ENCODE measurements at places on chromosomes 4 and X.
A peak's percentile ranks its signal among the peaks of the same experiment; 100 is the strongest.

GRCh38 chr4:184309241-184310170 lies 91.8 kb upstream of the ENPP6 start:
- no peak for DNase-seq

GRCh38 chr4:168765726-168766125 lies 244.3 kb downstream of the CBR4 start:
- DNase-seq, result peak; percentile 46

DNA sequence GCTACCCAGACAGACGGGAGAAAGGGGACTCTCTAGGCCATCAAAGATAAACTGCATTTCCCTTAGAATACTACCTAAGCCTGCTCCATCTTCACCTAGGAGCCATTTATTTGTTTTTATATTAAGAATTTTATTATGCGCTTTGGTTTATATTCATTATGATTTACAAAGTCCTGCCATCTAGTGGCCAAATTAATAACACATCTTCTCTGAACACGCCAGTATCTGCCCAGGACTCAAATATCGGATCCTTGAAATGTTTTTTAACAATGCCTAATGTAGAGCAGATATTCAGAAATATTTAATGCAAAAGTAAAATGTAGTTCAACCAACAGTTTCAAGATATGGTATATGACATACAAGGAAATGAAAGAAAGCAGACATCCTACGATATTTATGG lies 20.8 kb upstream of the PRPS2 start:
- peak; percentile 3 for DNase-seq

DNA sequence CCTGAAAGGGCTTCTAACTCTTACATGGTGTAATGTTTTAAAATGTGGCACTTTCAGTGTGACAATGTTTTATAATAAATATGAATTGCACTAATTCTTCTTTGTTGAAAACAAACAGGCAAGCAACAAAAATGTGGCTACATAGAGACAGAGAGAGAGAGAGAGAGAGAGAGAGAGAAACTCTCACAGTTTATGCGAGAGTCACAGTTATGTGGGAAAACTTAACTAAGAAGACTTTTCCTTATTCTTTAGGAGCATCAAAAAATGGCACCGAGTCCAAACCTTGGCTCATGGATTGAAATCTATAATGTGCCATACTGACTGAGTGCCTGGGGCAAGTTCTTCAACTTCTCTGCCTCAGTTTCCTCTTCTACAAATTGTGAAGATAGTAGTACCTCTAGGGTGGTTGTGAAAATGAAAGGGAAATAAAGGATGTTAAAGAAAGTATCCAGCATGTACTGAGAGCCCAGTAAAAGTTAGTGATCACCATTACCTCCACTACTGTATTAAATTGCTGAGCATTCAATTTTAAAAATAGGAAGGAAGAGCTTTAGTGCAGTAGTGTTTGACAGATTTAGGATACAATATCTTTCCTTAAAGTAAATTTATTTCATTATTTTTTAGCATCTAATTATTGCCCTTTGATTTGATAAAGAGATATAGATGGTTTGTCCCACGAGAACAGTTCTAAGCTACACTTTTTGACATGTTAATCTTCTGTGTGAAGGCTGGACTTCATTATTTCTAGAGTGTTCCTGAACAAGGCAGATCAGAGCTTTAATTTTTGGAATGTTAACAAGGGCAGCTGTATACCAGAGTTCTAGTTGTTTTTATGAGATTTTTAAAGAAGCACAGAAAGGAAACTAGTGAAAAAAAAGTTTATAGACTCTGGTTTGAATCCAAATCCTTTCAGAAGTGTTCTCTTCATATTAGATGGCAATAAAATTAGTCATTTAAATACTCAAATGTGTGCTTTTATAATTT lies 187.5 kb upstream of the ANK2 start:
- no peak for DNase-seq

DNA sequence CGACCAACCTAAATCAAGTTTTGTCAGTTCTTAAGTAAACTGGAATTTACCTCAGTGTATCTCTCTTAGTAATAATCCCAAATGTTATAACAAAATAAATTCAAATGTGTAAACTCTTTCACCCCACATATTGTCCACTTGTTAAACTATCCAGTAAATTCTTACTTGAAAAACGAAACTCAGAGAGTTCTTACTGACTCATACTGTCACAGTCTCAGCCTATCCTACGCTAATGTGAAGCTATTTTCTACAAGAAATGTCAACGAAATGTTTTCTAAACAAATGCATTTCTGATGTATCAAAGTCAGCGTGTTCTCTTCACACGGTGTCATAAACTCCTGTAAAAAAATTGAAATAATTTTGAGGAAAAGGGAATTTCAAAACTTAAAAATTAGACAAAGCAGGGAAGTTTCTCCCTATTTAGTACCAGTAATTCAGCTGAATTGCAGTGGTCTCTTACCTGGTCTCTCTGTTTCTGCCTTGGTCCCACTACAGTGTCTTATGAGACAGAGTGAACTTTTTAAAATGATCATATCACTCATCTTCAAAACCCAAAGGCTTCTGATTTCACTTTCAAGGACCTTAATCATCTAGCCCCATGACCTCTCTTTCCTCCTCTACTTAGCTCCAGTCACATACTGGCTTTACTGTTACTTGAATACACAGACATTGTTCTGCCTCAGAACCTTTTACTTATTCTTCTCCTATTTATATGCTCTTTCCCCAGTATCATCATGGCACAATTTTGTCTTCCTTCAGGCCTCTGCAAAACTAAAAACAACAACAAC lies 63.3 kb downstream of the DCAF8L1 start:
- no peak for DNase-seq

GRCh38 chr4:167233685-167234315 lies 494 bp downstream of the SPOCK3 start:
- DNase-seq, result peak; percentile 23

GRCh38 chr4:87051121-87051713 lies 116.4 kb downstream of the AFF1 start:
- no peak for DNase-seq

DNA sequence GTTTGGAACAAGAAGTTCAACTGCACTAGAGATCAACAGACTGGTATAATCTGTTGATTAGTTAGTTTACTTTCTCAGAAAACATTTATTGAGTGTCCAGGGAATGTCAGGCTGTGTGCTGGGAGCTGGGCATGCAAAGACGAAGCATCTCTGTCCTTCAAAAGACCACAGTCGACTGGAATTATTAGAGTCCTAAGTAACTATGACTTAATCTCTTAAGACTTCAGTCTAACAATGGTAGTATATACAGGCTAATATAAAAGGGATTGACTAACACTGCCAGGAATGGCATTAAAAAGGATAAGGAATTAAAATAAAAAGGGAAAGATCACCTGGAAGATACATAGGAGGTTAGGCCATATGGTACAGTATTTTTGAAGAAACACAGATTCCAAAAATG lies 128.7 kb downstream of the WDFY3 start:
- no peak for DNase-seq

DNA sequence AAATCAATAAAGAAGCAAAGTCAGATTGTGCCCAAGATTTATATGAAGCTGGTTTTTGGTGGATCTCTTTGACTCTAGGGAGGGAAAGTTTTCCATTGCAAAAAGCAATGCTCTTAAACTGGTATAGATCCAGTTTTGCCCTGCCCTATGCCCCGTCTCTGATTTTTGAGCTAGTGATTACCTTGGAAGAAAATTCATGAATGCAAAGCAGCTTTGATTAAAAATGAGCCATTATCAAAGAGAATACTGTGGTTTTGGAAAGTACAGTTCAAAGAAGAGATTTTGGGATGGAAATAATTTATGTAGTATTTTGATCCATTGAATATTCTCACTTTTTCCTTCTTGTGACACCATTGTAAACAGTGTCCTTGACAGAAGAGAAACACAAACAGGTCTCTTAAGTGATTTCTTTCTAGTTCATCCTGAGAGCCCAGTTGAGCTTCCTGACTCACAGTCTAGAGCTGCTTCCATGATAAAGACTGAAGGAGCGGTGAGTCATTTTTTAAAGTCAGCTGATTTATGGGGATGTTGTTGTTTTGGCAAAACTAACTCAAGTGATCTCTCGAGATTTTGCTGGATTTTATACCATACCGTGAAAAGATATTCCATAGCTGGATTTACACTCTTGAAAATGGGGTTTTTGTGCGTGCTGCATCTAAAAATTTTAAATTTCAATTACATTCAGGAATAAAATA lies 76.7 kb downstream of the AFF1 start:
- DNase-seq, result peak; percentile 57

GRCh38 chr4:44462259-44462658 lies 13.7 kb upstream of the KCTD8 start:
- DNase-seq, result no peak

GRCh38 chr4:7861440-7861881 lies 78.2 kb downstream of the AFAP1 start:
- peak; percentile 89 for DNase-seq

DNA sequence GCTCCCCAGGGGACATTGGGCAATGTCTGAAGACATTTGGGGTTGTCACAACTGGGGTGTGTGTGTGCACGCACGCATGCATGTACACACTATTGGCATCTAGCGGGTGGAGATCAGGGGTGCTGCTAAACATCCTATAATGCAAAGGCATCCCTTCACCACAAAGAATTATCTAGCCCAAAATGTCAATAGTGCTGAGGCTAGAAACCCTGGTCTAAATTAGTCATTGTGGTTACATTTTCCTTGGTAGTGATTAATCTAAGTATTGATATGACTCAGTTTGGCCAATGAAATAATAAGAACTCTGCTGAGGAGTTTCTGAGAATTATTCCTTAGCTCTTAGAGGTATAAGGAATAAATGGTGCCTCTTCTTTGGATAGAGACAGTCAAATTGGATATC lies 200.2 kb downstream of the CLCN4 start:
- peak; percentile 4 for DNase-seq

DNA sequence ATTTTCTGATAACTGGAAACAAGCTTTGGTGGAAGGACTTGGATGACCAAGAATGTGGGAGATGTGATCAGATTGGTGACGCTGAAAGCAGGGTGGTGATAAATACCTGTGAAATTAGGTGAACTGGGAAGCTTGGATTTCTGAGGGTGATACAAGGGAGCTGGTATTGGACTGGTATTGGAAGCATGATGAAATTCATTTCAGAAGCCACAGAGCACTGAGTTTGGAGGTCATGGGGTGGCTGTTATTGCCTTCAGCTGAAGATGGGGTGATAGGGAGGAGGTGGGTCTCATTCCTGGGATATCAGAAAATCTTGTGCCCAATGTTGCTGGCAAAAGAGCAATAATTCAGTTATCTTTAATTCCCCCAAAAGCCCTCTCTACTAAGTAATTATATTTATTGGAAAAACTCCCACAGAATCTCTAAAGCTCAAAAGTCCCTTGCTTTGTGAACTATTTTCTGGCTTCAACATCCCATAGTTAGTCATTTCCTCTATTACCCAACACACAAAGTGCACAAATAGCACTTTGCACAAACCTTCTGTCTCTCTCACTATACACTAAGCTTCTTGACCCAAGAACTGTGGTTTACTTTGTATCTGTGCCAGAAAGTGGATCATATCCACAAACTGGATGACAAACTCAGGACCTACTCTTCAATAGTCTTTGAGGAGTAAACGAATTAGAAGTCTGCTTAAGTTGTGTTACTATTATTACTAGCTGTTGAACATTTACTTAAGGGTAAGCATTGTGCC lies 23.1 kb upstream of the CAMK2D start:
- peak; percentile 75 for DNase-seq

- DNase-seq, result no peak
These were observed 168.6 kb downstream of the PPP3CA start for GRCh38 chr4:101178731-101179130.

DNA sequence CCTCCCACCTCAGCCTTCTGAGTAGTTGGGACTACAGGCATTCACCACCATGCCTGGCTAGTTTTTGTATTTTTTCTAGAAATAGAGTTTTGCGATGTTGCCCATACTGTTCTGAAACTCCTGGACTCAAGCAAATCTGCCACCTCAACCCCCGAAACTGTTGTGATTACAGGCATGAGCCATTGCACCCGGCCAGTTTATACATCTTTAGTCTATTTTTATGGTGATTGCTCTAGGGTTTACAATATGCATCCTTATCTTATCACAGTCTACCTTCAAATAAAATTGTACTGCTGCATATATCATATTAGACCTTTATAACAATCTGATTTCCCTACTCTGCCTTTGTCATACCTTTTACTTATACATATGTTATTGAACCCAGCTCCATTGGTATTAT lies 56.9 kb downstream of the SOWAHB start:
- no peak for DNase-seq

GRCh38 chr4:79652232-79652631 lies 244.2 kb upstream of the GK2 start:
- DNase-seq, result peak; percentile 45

DNA sequence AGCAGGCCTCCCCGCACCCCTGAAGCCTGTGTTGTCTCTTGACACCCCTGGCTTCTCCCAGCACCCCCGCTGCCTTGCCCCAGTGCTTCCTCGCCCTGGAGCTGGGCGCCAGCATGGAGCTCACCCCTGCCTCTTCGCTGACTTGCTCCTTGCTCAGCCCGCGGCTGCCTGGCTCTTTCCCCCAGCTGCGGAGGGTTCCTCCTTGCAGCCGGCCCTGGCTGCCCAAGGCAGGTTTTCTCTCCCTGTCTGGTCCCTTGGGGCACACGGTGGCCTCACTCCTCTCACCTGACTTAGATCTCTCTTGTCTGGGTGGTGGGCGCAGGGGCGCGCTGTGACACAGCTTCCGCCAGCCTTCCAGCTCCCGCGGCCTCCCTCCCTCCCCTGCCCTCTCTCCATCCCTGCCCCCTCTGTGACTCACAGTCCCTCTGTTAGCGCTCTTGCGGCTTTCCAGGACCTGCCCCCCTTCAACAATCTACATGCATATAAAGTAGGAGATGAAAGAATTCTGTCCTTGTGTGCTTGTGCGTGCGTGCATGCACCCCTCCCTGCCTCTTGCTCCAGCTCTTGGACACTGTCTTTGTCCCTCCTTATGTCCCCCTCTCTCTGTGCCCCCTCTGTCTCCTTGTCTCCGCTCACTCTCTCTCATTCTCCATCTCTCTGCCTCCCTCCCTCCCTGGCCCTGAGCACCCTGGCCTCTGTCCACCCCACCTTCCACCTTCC lies 2.2 kb downstream of the PLXNB3 start:
- DNase-seq, result peak; percentile 81

DNA sequence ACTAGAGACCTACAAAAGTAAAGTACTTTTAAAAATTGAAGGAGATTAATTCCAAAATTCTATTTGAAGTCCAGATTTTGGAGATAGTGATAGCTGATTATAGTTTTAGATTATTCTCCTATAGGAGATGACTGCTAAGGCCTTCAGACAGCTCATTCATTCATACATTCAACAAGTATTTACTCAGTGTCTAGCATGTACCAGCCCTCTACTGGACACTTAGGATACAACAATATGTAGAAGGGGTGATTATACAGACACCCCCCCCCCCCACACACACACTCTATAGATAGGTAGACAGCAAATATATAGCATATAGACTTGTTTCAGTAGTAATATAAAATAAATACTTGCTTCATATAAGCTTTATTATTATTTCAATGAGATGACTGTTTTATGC lies 60.4 kb upstream of the TAF9B start:
- no peak for DNase-seq

DNA sequence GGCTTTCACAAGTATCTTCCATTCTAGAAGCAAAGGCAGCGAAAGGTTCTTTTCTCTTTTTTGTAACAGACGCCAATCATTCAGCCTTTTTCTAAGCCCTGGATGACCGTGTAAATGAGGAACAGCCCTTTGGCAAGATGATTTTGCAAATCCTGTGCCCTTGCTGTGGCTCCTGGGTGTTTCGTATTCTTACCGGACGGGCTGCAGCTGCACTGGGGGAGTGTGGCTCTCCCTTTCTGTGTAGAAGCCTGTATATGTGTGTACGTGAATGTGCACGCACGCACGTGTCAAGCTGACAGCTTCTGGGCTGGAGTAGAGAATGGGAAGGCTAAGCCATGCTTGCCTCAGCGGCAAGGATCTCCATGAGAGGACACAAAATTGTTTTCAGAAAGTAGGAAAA lies 8.2 kb downstream of the GRPEL1 start:
- DNase-seq, result no peak
